ENCODE measurements at places on chromosomes 5 and 9. TPM values are rescaled to one million over a fixed set of nuclear protein-coding genes. Genes with fewer than 3 reads are reported as not detected.

Gene CER1
- total RNA-seq, result not detected

Gene ANKRD31
- not detected for total RNA-seq

Gene CCNO
- 0.34 TPM for total RNA-seq

Gene TUSC1
- total RNA-seq, result not detected

Gene PCDHA11
- total RNA-seq, result not detected

Gene SKIC3
- 74.7 TPM for total RNA-seq

Gene DMRT1
- total RNA-seq, result not detected

Gene PCDHGB1
- total RNA-seq, result 0.79 TPM

Gene MEIKIN
- total RNA-seq, result not detected

Gene SCAMP1
- 26.9 TPM for total RNA-seq

Gene CDC20B
- not detected for total RNA-seq

Gene BARHL1
- not detected for total RNA-seq

Gene TTC39B
- 5.9 TPM for total RNA-seq

Gene PCDHA8
- 0.13 TPM for total RNA-seq

Gene PCDH1
- not detected for total RNA-seq

Gene UBAC1
- total RNA-seq, result 51.6 TPM

Gene FAM120AOS
- 29.2 TPM for total RNA-seq

Gene GARIN3
- total RNA-seq, result not detected

Gene COX7C
- 324 TPM for total RNA-seq
